HFFc6 (cell line): ENCODE measurements at places on chromosomes 16 and 17. TPM values are rescaled to one million over a fixed set of nuclear protein-coding genes. Genes with fewer than 3 reads are reported as not detected.

DNA sequence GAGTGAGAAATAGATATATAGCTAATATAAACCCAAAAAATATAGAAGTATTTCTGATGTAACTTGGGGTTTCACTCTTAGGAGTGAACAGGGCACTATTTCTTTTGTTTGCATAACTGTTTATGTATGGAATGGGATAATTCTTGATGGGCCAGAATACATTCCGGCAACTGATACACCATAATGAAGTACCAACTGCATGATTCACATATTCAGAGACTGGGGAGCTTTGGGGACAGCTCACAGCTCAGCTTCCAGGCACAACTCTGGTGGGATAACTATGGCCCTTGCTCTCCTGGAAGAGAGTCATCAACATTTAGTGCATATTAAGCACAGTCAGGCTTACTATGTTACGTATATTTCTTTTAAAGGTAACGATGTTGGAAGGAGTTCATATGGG lies 42.1 kb upstream of the ADCY7 start:
- peaks cover 19% of the 10 kb centered on the region for H3K4me1 ChIP-seq
- H3K4me3 ChIP-seq = no peak overlapping the region
- H3K27ac ChIP-seq = peak overlapping the region; percentile 45
- H3K27me3 ChIP-seq = no peaks in the 10 kb centered on the region; the same call in 1 of the 2 replicates

- no peak overlapping the region for H3K27ac ChIP-seq
- H3K36me3 ChIP-seq = peaks cover 64% of the 10 kb centered on the region
- H3K4me1 ChIP-seq = peaks cover 9% of the 10 kb centered on the region
- DNase-seq = no peak
- H3K27me3 ChIP-seq = no peaks in the 10 kb centered on the region; the same call in none of the 2 replicates
Measured at GRCh38 chr16:15605839-15606517, 37.0 kb downstream of the MARF1 start.

C16orf86 gene
- total RNA-seq = 1.3 to 1.7 TPM (median 1.6 TPM) in 3 replicates

AGRP gene
- total RNA-seq = not detected in 3 replicates

CMTM1 gene
- 3.9 to 4.2 TPM (median 4.2 TPM) in 3 replicates for total RNA-seq

PPP1R27 gene
- not detected in 3 replicates for total RNA-seq

NOS2 gene
- total RNA-seq = not detected in 2 replicates

TOP2A gene
- 73.2 to 136 TPM (median 115 TPM) in 3 replicates for total RNA-seq
